ENCODE measurements at places on chromosomes 5 and 9.

DNA sequence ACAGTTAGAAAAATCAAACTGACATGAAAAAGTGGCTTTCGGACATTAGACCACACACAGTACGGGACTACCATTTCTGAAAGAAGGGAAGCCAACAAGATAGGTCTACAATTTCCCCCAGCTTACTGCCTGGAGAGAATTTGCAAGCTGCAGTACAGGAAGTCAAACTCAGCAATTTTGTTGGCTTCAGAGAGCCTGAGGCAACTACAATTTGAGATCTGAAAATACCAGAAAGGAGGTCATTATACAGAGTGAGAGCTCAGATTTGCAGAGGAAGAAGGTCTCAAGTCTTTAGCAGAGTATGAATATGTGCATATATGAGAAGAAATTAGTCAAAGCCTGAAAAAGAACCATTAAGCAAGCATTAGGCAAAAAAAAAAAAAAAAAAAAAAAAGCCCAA, 83.0 kb downstream of the OXCT1 start:
- no peak for DNase-seq

DNA sequence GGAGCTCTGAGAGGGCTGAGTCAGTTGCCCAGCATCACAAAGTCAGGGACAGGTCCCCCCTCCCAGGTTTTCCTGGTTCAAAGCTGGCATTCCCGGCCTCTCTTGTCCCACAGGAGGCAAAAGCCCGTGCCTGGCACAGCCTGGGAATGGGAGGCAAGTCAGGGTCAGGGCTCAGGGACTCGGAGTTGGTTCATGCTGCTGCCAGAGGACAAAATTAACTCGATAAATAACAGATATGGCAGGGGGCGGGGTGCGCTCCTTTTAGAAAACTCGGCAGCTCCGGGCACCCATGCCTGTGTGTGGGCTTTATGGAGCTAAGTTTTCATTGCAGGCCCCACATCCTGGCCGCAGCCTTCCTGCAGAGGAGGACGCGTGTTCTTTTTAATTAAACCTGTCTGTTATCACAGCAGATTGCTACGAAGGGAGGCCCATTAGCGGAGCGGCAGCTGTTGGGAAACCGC, 62.8 kb upstream of the LMX1B start:
- peak; percentile 57 for DNase-seq

DNA sequence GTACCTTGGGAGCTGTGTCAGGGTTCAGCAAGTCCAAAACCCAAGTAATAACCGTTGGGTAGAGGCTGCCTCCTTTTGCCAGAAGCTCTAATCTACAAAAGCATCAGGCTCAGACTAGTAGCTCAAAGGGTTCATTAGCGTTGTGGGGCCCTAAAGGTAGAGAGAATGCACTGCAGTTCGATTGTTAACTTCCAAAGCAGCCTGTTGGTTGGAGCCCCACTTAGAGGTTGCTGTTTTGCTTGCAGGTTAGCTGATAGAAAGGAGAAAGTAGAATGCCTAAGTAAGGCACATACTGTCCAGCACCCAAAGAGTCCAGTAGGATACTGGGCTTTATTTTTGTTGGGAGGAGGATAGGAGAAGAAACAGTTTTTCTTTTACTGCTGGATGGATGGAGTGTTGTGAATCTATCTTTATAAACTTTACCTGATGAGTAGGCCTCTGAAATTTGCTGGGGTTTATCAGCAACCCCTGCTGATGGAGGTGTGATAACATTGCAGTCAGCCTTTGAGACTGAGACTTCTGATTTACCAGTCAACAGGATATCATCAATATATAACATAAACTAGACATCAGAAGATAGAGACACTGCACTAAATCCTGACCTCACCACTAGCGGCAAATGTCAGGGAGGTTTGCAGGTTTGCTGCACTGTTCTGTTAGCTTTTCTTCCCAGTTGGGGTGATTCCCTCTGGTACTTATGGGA, 34.8 kb downstream of the ZNF131 start:
- DNase-seq, result no peak

DNA sequence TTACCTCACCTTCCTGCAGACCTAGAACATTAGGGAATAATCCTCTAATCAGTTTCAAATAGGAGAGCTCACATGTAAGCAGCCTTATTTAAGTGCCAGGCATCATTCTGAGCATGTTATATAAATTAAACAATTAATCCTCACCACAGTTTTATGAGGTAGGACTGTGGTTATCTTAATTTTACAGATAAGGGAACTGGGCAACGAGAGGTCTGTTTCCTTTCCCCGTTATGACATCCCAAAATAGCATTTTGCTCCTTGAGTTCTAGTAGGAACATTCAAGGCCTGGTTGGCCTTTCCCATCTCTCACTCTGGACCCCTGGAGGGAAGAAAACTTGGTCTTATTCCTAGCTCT, 19.1 kb upstream of the IFNB1 start:
- DNase-seq, result peak; percentile 75

- no peak for DNase-seq
Measured at GRCh38 chr5:404666-405241, 38.2 kb upstream of the EXOC3 start.

All from NB4 (cell line).